CD8-positive, alpha-beta T cell (primary cell): ENCODE measurements at places on chromosomes 13 and 19.

DNA sequence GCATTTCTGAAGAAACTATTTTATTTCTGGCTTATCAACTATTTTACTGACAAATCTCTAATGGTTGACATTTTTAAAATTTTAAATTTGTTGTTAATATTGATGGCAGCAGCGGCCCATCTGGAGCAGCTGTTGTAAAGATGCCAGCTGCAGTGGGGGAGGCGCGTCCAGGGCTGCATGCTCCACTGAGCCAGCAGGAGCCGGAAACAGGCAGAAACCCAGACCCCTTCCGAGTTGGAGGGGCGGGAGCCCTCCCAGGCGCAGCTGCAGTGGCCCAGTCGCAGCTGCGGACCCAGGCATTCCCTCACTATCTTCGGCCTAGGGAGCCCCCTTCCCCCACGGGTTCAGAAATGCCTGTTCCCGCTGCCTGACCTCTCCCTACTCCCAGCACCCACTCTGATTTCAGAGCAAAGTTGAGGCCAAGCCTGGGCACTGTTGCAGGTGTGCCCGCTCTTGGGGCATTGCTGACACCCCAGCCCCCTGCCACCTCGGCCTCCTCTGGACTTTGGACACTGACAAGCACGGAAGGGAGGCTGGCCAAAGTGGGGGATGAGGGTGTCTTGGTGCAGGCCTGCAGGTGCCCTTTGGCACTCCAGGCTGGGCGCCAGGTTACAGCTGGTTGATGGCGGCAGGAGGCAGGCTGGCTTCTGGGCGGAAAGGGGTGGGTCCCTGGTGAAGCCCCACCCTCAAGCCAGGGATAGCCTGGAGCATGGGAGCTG is 69.2 kb downstream of the PIBF1 start:
- no peak for DNase-seq

GRCh38 chr13:24632382-24633121 is 47.7 kb upstream of the ATP12A start:
- DNase-seq, result no peak

GRCh38 chr13:97468331-97468730 is 34.4 kb downstream of the RAP2A start:
- no peak for DNase-seq

DNA sequence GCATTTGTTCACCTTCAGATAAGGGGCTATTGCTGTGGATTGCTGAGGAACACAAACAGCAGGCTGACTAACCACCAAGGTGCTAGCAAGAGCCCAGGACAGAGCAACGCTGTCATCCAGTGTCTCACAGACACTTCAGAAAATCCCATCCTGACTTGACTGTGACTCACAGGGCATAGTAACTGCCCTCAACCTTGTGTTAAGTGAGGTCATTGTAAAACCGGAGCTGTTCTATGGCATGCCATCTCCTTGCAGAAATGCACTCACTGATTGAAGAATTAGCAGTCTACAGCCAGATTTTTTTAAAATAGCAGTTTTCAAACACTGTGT is 51.1 kb downstream of the TNFRSF19 start:
- no peak for DNase-seq

DNA sequence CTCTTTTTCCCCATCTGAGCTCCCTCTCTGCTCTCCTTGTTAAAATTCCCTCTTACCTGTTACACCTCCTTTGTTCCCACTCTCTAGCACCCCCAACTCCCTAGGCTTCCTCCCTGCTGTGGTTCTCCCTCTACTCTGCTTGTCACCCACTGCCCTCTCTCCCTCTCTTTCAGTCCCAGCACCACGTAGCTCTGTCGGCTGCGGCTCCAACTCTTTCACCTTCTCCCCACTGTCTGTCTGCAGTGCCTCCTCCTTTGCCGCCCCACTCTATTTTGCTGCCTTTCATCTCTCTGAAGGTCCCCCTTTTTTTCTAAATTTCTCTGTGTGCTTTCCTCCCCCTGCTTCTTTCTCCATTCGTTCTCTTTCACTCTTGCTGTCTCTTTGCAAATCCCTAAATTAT is 1.1 kb downstream of the ZNF836 start:
- DNase-seq, result peak; percentile 17

DNA sequence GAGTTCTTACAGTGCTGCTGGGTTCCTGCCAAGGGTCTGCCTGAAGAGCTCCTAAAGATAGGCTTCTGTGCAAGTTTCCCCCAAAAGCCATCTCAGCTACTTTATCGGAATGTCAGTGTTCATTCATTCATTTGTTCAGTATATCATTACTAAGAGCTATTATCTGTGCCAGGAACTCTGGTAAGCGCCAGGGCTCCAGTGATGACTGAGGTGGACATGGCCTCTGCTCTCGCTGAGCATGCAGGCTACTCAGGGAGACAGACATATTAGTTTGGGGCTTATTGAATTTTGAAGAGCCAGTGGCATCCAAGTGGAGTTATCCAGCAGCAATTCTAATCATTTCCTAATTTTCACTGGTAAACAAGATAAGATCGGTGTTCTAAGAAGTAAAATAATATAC is 65.8 kb downstream of the DGKH start:
- no peak for DNase-seq
